ENCODE measurements at places on chromosomes 4 and X.

GRCh38 chr4:169658975-169659715, 38.8 kb downstream of the CLCN3 start:
- DNase-seq = no peak

DNA sequence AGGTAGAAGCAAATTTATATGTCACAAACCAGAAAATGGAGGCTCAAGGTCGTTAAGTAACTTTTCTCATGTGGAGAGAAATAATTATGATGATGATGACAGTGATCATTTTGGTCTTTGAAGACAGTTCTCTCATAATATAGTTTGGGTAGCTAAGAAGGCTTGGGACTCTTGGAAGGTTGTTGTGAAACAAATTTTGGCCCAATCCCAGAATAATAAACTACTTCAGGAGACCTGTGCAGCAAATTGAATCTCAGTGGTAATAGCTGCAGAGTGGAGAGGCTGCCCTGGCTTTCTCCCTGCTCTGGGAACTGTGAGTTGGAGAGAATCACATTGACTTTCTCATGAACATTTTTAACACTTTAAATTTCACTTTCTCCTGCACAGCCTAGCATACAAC, 217.2 kb upstream of the BOD1L1 start:
- no peak for DNase-seq

DNA sequence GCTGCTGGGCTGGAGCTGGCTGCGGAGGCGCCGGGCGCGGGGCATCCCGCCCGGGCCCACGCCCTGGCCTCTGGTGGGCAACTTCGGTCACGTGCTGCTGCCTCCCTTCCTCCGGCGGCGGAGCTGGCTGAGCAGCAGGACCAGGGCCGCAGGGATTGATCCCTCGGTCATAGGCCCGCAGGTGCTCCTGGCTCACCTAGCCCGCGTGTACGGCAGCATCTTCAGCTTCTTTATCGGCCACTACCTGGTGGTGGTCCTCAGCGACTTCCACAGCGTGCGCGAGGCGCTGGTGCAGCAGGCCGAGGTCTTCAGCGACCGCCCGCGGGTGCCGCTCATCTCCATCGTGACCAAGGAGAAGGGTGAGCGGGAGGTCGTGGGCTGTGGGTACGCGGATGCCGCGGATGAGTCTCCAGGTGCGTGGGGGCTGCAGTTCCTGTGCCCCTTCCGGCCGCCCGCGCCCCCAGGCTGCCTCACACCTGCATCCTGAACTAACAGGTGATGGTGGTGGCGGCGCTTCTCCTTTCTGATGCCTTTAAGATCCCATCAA, 499 bp downstream of the CYP2U1 start:
- DNase-seq = no peak

DNA sequence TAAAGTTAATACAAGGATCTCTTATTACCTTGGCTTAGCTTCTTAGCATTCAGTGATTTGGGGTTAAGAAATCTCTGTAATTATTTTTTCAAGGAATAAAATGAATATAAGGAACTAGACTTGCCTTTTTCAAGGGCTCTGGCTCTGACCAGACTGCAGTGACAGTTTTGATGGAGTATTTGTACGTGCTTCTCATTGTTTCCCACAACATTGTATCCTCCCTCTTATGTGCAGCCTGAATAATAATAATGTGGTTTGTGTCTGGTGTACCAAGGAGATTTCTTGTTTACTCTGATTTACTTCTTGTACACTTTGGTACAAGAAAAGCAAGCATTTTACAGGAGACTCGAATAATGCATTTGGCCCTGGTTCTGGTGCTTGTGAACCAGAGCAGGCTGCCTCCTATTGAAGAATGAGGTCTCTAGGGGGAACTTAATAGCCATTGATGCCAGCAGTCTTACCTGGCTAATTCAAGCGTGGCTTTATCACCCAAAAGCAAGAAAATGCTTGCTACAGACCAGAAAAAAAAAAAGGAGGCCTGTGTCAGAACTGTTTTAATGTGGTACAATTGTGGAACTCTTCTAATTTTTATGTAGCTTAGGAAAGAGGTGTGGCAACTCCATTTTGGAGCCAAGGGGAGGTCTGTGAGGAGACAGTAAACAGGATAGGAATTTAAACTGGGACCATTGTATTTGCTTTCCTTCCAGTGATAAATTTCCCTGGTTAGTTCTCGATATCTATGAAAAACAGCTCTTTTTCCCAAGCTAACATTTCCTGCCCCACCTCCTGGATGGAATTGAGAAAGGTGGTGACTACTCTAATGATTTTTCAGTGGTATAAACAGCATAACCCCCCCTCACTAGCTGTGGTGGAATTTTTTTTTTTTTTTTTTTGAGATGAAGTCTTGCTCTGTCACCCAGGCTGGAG, 5.6 kb downstream of the OTC start:
- DNase-seq = no peak

- DNase-seq = no peak
Measured at GRCh38 chr4:26157541-26157940, 163.3 kb upstream of the RBPJ start.

GRCh38 chr4:20464381-20464780, 212.7 kb downstream of the SLIT2 start:
- DNase-seq = no peak

DNA sequence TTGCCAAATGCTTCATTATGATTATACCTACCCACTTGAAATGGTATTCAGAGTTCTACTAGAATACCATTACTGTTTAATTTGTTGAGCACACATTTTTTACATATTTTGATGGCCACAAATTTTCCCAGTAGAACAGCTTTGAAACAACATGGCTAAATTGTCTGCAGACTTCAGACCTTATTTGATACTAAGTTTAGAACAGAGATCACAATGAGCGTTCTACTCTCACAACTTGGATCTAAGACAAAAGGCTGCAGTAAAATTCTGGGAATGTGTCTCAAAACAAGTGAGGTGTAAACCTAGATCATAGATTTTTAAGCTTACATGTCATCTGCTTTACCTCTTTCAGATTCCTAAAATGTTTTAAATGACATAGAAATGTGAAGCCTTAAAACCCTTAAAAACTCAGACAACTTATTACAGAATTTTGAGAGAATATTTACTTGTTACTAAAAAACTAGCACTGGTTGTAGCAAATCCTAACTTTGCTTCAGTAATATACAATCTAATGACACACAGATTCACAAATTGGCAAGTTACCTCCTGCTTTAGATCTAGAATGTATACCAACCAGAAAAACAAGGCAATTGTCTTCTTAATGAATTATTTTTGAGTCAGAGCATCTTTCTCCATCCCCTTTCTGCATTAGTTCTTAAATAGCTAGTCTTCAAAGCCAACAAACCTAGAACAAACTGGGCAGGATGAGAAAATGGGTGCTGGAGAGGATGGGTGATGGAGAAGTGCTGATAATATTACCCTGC, 243.3 kb downstream of the SLC7A11 start:
- no peak for DNase-seq

DNA sequence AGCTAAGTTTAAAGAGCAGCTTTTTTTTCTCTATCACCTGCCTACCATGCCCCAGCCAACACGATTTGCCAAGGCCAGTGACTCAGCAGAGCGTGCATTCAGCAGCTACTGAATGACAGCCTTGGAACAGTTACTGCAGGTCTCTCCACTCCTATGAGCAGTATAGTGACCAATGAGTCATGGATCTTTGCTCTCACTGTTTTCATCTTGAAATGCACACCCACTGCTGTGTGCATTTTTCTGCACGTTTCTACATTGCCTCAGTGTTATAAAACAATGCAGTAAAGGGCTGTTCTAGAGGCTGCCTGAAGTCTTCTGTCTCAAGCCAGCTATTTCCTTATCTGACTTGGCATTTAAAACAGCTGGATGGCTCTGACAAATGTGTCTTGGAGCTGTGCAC, 66.0 kb upstream of the C4orf54 start:
- DNase-seq = no peak

DNA sequence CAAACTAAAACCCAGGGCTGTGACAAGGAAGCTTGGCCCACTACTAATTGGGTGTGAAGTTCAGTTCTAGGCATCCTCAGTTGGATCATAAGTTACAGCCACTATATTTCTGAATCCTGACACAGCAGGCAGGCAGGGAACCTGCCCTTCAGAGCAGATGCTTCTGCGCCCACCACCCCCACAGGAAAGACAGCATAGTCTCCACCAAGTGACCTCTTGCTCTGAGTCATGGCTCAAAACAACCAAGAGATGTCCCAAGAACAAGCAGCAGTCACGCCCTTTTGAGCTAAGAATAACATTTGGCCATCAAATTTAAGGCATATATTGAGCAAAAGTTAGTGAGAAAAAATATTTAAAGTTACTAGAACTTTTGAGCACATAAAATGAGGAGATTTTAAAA, 170.7 kb upstream of the SMARCAD1 start:
- DNase-seq = no peak

DNA sequence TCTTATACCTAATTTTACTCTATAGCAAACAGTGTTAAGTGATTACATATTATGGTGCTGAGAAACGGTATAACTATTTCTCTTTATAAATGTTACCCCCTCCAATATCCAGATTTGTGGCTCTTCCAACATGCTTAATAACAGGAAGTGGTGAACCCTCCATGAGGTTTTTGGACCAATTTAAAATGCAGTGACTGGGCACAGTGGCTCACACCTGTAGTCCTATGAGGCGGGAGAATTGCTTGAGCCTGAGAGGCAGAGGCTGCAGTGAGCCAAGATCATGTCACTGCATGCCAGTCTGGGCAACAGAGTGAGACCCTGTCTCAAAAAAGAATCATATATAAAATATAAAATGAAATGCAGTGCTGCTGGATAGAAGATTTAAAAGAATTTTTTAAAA, 137.3 kb downstream of the MGST2 start:
- no peak for DNase-seq

GRCh38 chrX:13295841-13296240, 24.0 kb downstream of the ATXN3L start:
- DNase-seq = no peak

GRCh38 chrX:134572816-134573682, 85.2 kb downstream of the PLAC1 start:
- DNase-seq = no peak

- no peak for DNase-seq
Measured at GRCh38 chr4:185004562-185005218, 13.6 kb upstream of the HELT start.

- peak; percentile 67 for DNase-seq
Measured at GRCh38 chr4:825063-825970, 612 bp downstream of the CPLX1 start.

- no peak for DNase-seq
Measured at GRCh38 chrX:150408561-150408960, 45.4 kb downstream of the MAMLD1 start.

DNA sequence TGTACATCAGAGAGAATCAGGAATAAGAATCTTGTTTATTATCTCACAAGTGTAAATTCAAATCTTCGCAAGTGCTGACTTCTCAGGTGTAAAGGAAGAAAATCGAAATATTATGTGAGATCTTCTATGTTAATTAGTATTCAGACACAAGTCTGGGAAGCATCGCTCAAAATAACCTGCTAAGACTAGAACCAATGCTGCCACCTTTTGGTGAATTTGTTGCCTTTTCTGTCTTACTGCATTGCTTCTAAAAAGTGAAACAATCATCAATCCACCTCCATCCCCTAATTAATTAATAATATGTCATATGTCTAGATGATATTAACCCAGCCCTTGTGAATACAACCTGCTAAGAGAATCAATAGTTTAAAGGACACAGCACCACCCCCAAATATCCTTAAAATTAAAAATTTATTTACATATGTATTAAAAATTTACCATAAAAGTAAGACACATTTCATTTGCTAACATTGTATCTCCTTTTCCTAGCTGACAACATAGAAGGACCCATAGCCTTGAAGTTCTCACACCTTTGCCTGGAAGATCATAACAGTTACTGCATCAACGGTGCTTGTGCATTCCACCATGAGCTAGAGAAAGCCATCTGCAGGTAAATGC, 3.5 kb downstream of the EPGN start:
- DNase-seq = peak; percentile 19

GRCh38 chr4:3441501-3442459, at the start of gene HGFAC:
Gene HGFAC (plus strand): TSS chr4:3441968. CDS start chr4:3442002, 34 bp downstream.
- no peak for DNase-seq

- no peak for DNase-seq
Measured at GRCh38 chr4:102860611-102861324, 8.0 kb upstream of the CISD2 start.

- DNase-seq = no peak
Measured at GRCh38 chr4:107896158-107896645, 35.1 kb upstream of the CYP2U1 start.

GRCh38 chrX:119646515-119646914, 40.3 kb upstream of the NKRF start:
- DNase-seq = no peak

DNA sequence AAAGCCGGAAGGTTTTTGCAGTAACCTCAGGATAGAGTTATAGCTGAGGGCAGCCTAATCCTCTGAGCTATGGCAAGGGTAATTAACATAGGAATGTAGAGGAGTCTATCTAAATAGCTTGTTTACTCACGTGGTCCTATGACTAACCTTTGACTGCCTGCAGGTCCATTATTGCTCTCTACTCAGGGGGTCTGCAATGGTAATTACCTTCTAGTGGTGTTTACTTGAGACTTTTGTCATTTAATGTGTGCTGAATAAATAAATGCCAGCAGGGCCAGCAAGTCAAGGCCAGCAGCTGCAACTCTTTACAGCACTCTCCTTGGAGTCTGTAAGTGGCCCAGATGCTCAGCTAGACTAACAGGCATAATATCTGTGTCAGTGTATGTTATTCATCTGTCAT, 212.7 kb upstream of the FMR1 start:
- DNase-seq = peak; percentile 6

DNA sequence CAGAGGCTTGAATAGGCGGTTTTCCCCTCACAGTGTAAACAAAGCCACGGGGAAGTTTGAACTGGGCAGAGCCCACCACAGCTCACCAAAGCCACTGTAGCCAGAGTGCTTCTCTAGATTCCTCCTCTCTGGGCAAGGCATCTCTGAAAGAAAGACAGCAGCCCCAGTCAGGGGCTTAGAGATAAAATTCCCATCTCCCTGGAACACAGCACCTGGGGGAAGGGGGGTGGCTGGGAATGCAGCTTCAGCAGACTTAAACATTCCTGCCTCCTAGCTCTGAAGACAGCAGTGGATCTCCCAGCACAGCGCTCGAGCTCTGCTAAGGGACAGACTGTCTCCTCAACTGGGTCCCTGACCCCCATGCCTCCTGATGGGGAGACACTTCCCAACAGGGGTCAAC, 44.0 kb upstream of the USP38 start:
- DNase-seq = no peak

DNA sequence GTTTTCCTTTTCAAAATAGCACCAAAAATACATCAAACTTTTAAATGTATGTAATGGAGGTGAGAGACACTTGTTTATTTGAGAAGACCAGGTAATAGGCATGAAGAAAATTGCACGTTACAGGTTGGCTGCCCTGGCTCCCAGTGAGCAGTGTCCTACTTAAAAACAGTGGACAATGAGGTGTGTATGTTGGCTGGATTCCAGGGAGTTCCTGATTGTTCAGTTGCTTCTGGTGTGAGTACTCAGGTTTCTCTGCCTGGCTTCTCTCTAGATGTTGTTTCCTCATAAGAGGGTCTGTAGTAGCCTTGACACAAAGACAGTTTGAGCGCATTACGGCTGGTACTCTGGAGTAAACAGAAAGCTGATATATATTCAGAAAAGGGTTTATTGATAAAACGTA, 29.4 kb downstream of the SNX25 start:
- DNase-seq = no peak

GRCh38 chr4:162360369-162361149, 196.8 kb upstream of the FSTL5 start:
- no peak for DNase-seq
